Natural killer cell (primary cell): ENCODE measurements at places on chromosomes 13 and 19. TPM values are rescaled to one million over a fixed set of nuclear protein-coding genes. Genes with fewer than 3 reads are reported as not detected.

GRCh38 chr13:114310956-114311355, 3.3 kb upstream of the CHAMP1 start:
- no peak for DNase-seq

GRCh38 chr13:20664351-20664750, 39.1 kb upstream of the IL17D start:
- DNase-seq = no peak

- no peak for DNase-seq
Measured at GRCh38 chr13:30664689-30665275, 47.1 kb downstream of the USPL1 start.

The LGALS7 gene
- not detected for total RNA-seq
